ENCODE measurements at places on chromosomes 2 and 18. TPM values are rescaled to one million over a fixed set of nuclear protein-coding genes. Genes with fewer than 3 reads are reported as not detected.

DNA sequence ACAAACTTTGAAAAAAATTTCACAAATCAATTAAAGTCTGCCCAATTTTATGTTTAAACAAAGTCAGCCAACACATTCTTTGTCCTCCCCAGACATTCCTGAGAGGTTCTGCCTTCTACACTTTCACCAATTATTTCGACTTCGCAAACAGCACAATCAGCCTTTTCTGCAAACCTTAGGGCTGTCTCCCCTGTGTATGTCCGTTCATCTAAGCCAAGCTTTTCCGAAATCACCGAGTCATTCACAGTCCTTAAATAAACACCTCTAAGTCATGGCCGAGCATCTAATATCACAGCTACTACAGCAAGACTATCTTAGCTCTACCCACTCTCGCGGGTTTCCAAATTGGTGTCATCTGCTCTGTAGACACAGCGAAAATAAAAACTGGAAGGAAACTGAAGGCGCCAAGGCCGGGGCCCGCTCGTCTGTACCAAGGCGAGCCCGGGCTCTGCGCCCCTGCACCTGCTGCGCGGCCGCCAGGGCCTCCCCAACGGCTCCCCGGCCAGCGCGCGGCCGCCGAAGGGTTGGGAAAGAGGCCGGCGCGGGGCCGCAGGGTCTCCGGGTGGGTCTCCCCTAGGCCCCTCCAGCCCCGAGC is 730 bp downstream of the ODC1 start:
- DNase-seq, result no peak

- DNase-seq, result peak; percentile 16
Measured at GRCh38 chr18:24176727-24177416, 38.0 kb downstream of the CABYR start.

DNA sequence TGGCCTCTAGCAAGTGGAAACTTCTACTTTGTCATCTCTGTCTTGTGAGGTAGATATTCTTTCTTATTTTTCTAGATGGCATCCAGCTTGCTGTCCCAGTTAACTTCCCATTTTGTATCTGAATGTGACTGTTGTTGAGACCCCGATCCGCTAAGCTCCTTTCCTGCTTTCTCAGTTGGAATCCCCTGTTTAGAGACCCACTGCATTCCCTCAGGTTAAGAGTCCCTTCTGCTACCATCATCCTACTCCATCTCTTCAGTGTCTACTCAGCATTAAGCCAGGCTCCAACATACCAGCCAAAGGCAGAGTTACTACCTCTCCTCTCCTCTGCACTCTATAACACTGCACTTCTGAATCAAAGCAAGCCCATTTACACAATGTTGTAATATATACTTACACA is 1300.4 kb upstream of the CHAC2 start:
- no peak for DNase-seq

- no peak for DNase-seq
Measured at GRCh38 chr2:198098918-198099317, 294.5 kb downstream of the PLCL1 start.

Gene ITM2C
- 22.1 TPM for total RNA-seq
